ENCODE measurements at places on chromosomes 6 and 20. TPM values are rescaled to one million over a fixed set of nuclear protein-coding genes. Genes with fewer than 3 reads are reported as not detected.
A peak's percentile ranks its signal among the peaks of the same experiment; 100 is the strongest.

DNA sequence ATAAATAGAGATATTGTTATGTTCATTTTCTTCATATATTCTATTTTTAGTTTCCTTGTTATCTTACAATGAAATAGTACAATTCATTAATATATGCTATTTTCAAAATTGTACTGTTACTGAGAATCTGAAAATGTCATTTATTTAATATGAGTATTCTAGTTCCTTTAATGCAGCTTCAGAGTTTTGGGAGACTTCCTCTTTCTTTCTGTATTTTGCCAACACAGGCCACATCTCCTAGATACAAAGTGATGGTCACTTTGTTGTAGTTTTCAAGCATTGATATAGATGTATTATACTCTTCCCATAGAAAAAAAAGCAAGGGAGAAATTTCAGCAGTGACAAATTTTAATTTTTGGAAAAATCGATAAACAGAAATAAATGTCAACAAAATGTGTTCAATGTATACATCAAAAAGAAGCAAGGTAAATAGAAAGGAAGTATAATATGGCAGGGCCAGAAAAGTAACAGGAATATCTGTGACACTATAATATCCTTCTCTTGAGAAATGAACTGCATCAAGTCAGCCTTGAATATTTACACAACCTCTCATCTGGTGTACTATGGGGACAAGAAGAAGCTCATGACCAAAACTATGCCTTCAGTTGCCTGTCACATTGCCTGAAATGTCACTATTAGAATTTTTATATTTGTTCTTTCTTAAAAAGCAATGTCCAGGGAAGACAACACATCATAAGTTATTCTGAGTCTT, 396.0 kb downstream of the TBC1D32 start:
- no peak for DNase-seq

The THBS2 gene
- 10.1 TPM for polyA plus RNA-seq

The TOP1 gene
- polyA plus RNA-seq, result 97.7 TPM

The BCAS1 gene
- 2.6 TPM for polyA plus RNA-seq

GRCh38 chr6:136551103-136551502, 881 bp upstream of the MAP7 start:
- peak; percentile 42 for DNase-seq

DNA sequence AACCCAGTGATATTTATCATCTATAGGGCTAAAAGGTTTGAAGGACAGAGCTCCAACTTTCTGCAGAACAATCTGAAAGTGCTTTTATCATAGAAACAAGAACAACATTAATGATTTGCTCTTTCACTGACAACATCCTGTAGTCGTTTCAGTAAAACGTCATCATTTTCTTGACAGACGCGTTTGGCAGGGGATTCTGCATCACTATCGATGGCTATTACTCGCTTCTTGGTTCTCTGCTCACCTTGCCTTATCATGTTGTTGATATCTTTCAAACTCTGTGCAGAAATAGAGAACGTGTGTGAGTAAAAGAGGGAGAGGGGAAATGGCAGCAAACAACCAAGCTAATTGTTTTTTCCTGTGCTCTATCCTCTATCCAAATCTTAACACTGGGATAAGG, 47.1 kb upstream of the SAMHD1 start:
- no peak for DNase-seq

- DNase-seq, result no peak
Observed at GRCh38 chr6:14705841-14706377, 540.0 kb upstream of the JARID2 start.

The RAET1L gene
- polyA plus RNA-seq, result not detected

DNA sequence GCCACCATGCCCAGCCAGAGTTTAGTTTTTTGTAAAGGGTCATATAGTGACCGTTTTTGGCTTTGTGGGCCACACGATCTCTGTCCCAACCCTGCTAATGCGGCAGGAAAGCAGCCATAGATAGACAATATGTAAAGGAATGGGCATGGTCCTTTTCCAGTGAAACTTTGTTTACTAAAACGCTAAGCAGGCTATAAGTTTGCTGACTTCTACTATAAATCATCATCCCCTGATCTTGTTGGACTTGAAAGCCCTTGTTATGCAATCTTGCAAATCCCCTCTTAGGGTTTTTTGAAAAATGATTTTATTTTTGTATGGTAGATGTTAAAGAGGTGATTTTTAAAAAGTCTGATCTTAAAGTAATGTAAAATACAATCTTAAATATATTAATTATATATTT, 63.6 kb downstream of the CBFA2T2 start:
- DNase-seq, result no peak

- no peak for DNase-seq
Observed at GRCh38 chr6:100454551-100455229, 10.0 kb downstream of the SIM1 start.

DNA sequence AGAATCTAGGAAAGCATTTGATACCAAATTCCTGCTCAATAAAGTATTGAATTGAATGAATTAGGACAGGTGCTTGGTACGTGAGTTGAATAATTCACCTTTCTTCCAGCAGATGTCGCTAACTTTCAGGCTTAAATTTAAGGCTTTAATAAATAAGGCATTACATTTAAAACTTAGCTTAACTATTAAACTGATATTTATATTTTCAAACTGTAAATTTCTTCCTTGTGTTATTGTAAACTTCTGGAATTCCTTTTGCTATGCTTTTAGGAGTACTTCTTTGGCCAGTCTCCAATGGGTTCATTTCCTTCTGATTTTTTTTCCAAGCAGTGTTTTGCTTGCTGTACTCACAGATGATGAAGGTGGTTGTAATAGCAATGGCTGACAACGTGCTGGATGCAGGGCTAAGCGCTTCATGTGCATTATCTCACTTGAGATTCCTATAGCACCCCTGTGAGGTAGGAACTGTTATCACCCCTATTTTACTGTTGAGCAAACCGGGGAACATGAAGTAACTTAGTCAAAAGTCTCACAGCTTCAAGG, 71.3 kb upstream of the SLC2A12 start:
- peak; percentile 45 for DNase-seq

- DNase-seq, result no peak
Observed at GRCh38 chr20:2576317-2576727, 39.9 kb downstream of the TMC2 start.

DNA sequence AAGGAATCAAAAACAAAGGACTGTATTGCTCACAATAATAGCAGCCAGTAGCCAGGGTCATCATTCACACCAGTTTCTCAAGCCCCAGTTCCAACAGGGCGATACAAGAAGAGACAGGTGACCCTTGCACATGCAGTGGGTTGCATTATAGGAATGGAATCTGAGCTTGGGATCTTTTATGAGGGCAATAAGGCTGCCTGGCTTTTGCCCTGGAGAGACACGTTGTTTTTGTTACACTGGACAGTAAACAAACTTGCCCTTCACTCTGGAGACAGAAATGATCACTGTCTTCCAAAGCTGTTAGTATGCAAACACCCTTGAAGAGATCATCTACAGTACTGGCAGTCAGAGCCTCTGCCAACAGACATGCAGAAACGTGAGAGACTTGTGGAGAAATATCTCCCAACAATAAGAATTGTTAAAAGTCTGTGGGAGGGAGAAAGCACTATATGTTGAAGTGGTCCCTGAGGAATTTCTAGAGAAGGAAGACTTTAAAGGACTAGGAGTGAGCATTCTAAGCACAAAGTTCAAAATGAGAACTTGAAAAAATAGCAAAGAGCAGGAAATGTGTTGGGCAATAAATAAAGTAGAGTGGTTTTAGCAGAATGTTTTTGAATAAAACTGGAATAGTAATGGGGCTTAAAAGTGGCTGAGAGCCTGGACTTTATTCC, 6.2 kb upstream of the COL12A1 start:
- no peak for DNase-seq

DNA sequence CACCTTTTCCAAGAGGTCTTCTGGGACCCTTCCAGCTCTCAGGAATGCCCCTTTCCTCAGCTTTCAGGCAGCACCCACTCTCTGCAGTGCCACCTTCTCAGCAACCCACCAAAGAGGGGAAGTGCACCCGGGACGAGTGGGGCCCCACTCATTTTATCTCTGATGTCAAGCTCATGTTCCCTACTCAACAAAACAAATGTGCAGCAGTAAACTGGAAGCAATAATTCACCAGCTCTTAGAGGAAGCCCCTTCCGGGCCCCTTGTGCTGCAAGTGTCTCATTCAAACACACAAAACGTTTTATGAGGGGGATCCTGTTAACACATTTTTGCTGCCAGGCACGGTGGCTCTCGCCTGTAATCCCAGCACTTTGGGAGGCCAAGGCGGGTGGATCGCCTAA, 13.6 kb downstream of the GFOD1 start:
- DNase-seq, result peak; percentile 26

DNA sequence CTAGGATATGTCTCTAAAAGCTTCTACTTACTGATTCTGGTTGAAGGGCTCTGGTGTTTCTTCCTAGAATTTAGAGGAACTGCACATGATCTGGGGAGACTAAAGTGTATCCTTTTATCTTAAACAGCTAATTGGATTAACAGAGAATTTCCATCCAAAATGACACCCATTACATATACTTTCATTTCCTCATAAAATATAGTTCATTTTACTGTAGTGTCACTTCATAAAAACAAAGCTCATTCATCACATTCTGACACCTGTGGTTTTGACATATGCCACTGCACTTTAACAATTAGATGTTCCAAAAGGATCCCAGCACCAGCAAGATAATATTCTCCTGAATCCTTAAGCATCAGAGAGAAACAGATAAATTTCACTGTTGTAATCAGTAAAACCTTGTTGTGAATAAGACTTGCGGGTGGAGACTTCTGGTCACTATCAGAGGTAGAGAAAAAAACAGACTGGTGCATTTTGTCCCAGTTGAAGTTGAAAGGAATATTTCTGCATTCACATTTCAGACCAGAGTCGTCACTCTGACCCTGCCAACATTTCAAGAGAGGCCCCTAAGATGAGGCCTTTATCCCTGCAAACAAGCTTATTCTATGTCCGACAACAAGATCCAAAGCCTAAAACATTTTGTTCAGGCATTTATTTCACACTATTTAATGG, 175.3 kb upstream of the BMP5 start:
- no peak for DNase-seq

DNA sequence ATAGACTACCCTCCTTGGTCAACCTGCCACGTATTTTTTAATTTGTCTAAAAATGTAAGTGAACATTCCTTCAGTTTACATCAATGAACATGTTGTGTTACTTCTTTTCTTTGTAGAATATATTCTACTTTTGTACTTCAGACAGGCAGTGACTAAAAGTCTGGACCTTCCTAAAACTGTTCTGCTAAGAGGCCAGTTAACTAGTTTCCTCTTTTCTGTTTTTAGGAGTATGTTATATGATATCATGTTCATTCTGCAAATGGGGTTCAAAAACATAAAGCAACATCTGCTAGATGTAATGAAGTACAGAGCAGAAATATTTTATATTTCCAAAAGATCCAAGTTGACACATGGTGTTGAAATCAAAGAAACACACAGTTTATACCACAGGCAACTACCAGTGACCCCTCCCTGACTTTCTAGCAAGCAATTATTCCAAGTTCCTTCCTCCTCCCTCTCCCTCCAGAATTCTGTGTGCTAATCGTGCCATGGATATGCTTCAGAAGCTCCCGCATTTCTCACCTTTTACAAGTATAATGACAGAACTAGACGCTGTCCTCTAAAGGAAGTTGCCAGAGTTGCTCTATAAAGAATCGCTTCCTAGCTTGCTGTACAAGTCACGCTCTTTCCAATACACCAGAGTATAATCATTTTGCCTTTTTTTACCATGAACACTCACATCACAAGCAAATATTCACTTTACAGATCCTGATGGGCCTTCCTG, 64.7 kb downstream of the ARHGAP18 start:
- no peak for DNase-seq

DNA sequence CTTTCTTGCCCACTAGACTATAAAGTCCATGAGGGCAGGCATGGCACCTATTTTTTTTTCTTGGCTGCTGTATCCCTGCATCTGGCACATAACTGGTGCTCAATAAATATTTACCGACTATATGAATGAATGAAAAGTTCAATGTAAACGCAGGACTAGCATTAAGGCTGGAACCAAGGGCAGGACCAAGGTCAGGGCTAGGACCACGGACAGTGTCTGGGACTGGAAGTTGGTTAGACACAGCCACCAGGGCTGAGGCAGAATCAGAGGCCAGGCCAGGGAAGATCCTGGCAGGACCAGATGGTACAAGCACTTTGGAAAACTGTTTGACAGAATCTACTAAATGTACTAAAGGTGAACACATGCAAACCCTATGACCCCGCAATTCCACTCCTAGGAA, 3.7 kb downstream of the TNXB start:
- DNase-seq, result no peak

DNA sequence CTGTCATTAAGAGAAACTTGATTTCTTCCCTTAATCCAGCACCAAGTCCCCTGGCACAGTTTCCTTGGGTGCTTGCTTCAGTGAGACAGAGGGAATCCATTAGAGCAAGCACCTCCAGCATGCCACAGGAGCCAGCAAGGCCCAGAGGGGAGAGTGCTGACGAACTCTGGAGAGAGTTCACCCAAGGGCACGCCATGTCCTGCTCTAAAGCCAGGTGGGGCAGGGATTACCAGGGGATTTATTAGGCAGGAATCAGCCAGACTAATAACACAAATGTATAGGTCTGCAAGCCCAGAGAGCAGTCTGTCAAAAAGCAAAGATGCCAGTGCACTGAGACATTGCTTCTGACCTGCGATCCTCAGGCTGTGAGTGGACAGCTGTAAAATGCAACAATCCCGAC, 155.4 kb upstream of the SYNDIG1 start:
- no peak for DNase-seq

The MUCL3 gene
- polyA plus RNA-seq, result 0.09 TPM

GRCh38 chr6:29975561-29975907, 33.2 kb downstream of the HLA-A start:
- DNase-seq, result no peak

- no peak for DNase-seq
Observed at GRCh38 chr6:160141001-160141726, 19.5 kb downstream of the SLC22A1 start.

GRCh38 chr20:24980291-24981053, 12.1 kb downstream of the APMAP start:
- DNase-seq, result no peak

DNA sequence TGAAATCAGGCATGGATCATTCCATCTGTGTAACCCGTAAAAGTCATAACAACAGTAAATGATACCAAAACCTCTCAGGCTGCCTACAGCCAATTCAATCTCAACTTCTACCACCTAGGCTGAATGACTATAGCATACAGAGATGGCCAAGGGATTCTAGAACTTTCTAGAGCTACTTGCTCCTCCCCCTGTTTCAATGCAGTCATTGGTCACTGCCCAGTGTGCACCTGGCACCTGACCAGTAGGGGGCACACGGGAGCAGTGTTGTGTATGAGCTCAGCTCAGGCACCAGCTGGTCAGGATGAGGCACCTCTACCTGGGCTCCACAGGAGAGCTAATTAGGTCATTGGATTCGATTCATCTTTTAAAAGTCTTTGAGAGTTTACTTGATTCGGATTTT, 86.2 kb downstream of the PLEKHG1 start:
- no peak for DNase-seq

The AKAP7 gene
- 11.8 TPM for polyA plus RNA-seq

GRCh38 chr20:63313349-63314014, 20.5 kb downstream of the COL20A1 start:
- no peak for DNase-seq

The SGK2 gene
- polyA plus RNA-seq, result 38.4 TPM

- no peak for DNase-seq
Observed at GRCh38 chr6:158797331-158798310, 21.5 kb downstream of the EZR start.

Data from renal pelvis (tissue), 12 donors.